ENCODE measurements at places on chromosomes 3 and 15.

GRCh38 chr15:99153026-99153535 lies 48.2 kb downstream of the SYNM start:
- DNase-seq, result no peak

GRCh38 chr15:60444289-60444912 lies 34.5 kb downstream of the ICE2 start:
- DNase-seq, result no peak

DNA sequence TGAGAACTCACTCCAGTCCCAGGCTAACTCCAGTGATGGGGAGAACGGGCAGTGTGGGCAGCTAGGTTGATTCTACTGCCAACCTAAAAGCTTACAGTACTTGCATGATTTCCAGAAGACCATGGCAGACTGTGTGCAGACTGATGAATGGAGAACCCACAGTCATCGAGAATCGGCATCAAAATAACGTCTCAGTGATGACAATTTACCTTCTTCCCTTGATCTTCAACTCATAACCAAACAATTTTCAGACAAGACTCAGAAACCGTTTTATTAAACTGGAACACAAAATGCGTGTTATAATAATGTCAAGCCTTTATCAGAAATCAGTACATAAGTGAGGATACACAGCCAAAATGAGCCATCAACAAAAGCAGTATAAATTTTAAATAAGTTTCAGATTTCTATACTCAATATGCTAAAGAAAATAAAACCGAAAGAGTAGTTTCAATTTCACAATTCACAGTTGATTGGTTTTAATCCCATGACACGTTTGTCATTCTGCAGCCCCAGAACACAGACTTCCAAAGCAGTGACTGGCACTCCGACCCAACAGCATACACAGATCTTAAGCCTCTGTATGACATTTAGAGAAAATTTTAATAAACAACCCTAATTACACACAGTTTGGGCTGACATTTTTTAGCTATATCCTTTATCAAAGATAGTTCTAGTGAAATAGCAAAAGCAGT lies 54.5 kb downstream of the ZMAT3 start:
- no peak for DNase-seq

DNA sequence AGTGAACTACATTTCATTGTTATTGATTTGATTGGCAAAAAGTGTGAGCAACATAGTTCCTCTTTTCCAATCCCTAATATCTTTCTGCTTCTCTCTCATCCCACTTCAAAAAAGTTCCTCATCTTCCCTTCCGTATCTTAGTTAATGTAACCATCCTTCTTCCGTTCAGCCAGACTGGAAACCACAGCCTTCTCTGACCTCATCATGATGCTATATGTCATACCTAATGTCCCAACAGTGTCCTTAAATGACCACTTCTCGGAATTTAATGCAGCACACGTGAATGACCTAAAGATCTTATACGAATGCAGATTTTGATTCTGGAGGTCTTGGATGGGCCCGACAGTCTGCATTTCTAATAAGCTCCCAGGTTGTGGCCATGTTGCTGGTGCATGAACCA lies 320.3 kb upstream of the SATB1 start:
- DNase-seq, result no peak

DNA sequence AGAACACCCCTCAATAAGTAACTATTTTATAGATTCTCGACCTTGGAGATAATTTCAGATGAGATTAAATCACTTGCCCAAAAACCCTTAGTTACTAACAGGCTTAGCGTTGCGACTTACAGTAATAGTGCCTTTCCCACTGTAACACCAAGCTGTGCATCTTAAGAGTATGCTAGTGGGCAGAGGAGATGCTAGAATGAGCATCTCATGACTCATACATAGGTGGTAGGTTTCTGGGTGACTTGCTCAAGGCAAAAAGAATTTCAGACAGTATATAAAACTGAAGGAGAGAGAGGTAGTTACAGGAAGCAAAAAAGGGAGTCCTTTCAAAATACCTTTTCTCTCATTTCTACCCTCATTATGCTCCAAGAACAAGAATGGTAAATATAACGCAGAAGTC lies 3.9 kb downstream of the KATNBL1 start:
- DNase-seq, result no peak

DNA sequence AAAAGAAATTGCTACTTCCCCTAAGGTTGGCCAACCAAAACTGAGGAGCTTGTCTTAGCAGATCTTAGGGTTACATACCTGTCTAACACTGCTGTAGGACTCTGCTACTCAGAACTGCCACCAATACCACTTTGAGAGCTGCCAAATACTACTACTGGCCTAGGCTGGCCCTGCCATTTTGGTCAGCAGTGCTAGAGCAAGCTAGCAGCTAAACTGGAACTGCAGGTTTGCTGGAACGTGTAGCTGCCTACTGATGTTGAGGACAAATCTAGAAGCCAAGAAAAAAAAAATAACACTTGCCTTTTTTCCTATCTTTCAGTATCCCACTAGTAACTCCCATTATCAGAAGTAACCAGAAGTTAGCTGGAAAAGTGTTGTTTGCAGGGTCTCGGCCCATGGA lies 387.4 kb downstream of the RBMS3 start:
- DNase-seq, result no peak

DNA sequence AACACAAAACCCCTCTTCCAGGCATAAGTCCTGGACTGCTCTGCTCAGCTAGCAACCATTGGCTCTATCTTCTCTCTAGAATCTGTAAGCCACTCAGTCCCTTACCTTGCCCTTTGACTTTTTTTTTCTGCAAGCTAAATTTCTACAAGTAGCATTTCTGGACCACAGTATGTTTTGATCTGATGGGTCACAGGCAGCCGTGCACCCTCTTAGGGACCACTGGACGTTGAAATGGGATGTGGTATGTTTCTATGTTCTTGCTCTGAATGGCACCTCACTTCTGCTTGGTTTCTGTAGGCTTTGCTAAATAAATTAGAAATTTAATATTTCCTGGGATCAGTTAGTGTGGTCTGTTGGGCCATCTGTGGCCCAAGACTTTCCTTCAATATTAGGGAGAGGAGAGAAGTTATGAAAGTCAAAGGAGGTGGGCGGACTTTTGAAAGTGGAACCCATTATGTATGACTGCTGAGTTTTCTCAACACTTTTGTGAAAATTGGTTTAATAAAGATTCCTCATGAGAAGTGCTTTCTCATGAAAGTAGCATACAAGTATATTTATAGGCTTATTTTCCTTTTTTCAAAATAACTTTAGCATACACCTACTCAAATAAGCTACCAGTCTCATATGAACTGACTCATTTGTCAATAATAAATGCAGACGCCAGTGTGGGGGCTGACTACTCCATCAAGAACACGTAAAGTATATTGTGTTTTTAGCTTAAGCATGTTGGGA lies 18.4 kb upstream of the TIPARP start:
- DNase-seq, result no peak

GRCh38 chr15:34079904-34080303 lies 21.8 kb downstream of the EMC7 start:
- no peak for DNase-seq

DNA sequence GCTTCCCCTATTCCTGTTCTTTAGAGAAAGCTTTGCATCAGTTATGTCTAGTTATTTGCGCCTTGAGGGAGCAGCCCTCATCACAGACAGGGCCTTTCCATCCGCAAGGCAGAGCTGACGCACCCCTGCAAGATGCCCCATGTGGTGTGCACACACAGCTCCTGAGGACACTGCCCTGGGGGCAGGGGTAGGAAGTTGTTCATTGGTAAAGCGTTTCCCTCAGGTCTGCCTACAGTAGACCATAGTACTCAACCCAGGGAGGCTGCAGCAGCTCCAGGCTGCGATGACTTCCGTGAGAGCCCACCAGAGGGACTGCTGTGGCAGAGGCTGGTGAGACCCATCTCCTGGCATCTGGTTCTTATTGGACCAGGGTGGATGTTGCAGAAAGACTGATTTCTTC lies 55.1 kb upstream of the PLXNA1 start:
- DNase-seq, result no peak

GRCh38 chr3:161054860-161055604 lies 50.1 kb downstream of the B3GALNT1 start:
- no peak for DNase-seq

DNA sequence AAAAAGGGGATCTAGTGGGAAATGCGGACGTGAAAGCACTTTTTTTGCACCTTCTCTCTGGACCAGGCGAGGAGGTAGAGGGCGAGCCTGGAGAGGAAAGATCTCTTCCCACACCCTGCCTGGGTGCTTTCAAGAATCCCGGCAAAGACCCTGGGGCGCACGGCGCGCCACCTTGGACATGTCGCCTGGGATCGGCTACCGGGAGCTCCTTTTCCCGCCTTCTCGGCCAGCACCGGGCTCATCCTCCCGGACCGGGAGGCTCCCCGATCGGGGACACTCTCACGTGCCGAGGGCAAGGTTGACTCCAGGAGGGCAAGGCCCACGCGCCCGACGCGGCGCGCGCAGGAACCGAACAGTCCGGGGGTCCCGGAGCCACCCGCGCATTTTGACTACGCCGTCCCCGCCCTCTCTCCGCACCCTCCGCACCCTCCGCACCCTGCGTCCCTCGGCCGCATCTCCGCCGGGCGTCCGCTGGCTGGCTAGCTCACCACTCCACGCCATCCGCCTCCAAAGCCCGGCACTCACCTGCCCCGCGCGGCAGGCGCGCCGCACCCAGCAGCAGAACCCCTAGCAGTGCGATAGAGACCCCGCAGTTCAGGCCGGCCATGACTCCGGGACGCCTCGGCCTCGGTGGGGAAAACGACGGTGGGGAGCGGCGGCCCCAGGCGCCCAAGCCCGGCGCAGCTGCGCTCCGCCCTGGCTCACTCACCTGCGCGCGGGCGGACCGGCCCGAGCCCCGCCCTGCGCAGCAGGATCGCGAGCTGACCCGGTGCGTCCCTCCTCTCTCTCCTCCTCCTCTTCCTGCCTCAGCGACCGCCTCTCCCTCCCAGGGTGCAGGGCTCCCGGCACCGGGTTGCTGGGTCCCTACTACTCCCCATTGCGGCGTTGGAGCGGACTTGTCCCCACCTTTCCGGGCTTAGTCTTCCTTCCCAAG lies at the start of gene CDCP1:
Gene CDCP1 (minus strand): TSS at position 698 of the 934 bp plus-strand sequence. CDS start 91 bp downstream, at position 607.
- DNase-seq, result no peak

DNA sequence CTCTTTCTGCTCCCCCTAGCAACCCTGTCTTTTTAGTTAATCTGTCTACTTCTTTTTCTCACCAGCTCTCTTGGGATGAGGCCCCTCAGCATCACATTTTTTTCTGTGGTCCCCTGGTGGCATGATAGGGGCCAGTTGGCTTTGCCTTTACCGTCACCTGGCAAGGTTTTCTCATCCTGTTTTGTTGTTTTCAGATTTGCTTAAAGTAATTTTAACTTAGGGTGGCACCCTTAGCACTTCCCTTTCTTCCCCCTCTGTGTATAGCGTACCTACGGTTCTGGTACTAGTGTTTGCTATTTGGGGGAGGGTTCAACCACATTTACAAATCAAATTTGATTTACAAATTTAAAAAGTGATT lies 35.6 kb downstream of the PDCD6IP start:
- no peak for DNase-seq

DNA sequence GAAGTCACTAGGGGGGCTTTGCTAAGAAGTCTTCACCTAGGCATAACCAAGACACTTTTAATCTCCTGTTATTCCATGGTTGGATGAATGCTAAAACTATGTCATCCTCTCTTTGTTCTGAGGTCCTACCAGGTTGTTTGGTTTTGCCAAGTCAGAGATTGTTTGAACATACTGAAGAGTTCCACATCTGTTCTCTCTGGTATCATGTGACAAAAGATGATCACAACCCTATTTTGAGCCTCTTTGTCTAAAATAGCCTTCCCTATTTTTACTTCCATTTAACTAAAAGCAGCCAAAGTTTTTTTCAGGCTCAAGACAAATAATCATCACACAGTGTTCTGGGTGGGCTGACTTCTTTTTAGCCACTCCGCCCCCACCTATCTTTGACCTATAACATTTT lies 218.4 kb upstream of the LMCD1 start:
- DNase-seq, result no peak

GRCh38 chr3:14767245-14768051 lies 51.3 kb upstream of the FGD5 start:
- DNase-seq, result no peak

GRCh38 chr3:115673881-115674280 lies 50.6 kb downstream of the GAP43 start:
- DNase-seq, result no peak

- DNase-seq, result no peak
Measured at GRCh38 chr3:134993011-134993410, 198.0 kb downstream of the EPHB1 start.

GRCh38 chr15:47974724-47975123 lies 146.1 kb upstream of the SLC24A5 start:
- no peak for DNase-seq

DNA sequence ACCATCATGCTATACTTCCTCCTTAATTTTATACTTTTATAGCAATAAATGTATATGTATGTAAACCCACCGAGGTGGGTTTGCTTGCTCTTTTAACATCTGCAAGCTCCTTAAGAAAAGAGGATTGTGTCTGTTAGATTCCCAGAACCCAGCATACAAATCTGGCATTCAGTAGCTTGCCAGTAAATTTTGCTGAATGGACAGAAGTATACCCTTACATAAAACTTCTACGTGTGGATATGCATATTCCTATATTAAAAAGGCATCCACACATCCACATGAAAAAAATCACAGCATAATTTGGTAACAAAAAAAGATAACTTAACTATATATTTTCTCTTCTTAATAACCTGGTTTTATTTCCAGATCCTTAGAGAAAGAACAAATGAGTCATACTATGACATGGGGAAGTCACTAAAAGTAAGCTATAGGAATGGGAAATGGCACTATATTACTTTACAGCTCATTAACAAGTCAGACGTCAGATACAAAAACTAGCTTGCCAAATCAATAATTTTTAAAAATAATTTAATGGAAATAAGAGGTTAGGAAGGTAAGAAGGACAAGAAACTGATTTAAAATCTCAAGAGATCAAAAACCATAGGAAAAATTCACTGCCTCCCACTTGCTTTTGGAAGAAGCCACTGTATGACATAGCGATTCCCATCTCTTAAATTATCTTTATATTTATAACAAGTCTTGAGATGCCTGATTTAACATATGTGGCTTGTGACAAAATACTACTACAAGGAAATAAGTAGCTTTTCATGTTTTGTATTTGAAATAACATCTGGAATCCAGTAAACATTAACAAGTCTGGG lies 68.7 kb downstream of the SUMF1 start:
- DNase-seq, result no peak

DNA sequence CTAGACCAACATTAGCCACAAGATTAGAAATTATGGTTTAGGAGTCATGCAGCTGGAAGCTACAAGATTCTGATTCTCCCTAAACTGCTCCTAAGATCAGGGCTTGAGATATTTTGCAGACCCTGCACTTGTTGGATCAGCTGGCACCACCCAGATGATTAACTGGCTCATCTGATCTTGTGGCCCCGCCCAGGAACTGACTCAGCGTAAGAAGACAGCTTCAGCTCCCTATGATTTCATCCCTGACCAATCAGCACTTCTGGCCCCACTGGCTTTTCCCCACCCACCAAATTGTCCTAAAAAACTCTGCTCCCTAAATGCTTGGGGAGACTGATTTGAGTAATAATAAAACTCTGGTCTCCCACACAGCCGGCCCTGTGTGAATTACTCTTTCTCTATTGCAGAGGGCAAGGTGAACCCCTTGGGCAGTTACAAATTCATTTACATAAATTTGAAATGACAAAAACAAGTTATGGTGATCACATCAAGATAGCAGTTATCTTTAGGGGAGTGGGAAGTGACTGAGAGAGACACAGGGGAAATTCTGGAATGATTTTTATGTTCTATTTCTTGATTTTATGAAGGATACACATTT lies 76.5 kb downstream of the CD200R1L start:
- no peak for DNase-seq

Data from BJ (cell line).